Fibroblast of skin of right quadriceps (primary cell): ENCODE measurements at places on chromosomes 1 and 21.

DNA sequence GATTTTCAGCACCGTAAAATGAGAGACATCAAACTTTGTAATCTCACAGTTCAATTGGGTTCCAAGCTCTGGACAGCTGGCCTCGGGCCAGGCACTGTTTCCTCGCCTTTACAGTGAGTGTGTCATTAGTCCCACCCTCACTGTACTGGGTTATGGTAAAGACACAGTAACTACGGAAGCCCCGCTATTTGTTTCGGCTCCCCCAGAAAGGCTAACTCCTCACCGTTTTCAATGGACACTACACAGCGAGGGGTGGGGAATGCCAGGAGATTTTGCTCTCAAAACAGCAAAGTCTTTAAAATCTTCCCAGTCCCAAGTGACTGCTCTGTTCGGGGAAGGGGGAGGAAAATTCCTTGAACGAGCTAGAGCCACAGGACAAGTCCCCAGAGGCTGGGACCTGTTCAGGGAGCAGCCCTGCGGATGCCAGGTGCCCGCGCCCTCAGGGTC lies 757 bp upstream of the SPSB1 start:
- peak; percentile 76 for DNase-seq

GRCh38 chr1:175320804-175321203 lies 128.2 kb upstream of the KIAA0040 start:
- no peak for DNase-seq

- peak; percentile 54 for DNase-seq
These were observed 356.3 kb upstream of the DPYD start for GRCh38 chr1:98277118-98277517.

- peak; percentile 40 for DNase-seq
These were observed 19.8 kb upstream of the THRAP3 start for GRCh38 chr1:36204347-36204909.

DNA sequence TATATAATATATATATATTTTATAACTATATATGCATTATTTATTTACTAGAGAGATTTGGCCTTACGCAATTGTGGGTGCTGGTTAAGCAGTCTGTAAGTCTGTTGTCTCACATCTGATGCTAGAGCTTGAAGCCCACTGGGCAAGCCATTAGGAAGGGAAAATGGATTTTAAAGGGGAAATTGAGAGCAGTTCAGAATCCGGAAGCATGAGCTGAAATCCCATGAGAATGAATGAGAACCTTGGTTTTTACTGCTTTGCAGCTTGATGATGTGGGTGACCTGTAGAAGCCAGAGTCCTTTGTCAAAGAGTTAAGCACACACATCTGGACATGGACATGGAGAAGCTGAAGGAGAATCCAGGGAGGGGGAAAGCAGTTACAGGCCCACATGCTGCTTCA lies 220.8 kb upstream of the DAB1 start:
- DNase-seq: no peak

DNA sequence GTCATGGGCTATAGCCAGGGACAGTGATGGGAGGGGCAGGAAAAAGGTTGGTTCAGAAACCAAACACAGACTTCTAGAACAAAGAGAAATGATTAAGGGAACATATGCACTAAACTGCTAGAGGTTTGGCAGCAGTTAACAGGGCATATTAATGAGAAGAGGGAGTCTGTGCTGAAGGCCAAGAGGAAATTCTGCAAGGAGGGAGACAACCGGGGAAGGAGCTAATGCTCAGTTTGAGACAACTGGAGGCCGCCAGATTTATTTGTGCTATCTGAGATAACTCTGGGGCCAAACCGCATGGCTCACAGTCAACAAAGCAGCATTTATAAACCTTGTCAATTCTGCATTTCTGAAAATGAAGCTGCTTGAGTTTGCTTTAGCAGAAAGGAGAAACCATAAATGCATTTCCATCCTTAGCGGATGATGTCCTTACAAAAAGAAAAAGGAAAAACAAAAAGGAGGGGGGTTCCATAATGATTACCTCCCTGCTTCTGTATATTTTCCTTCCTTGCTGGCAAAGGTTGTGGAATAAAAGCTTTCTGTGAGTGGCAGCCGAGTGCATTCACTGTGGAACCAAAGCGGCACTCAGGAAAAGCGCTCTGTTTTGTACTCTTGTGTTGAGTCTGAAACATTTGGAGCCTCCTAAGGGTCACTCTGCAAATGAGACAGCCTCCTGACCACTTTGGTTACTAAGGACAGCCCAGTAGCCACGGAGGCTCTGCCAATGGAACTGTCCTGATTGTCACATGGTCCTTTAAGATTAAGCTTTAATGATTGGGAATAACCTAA lies 70.3 kb downstream of the SIM2 start:
- peak; percentile 34 for DNase-seq

DNA sequence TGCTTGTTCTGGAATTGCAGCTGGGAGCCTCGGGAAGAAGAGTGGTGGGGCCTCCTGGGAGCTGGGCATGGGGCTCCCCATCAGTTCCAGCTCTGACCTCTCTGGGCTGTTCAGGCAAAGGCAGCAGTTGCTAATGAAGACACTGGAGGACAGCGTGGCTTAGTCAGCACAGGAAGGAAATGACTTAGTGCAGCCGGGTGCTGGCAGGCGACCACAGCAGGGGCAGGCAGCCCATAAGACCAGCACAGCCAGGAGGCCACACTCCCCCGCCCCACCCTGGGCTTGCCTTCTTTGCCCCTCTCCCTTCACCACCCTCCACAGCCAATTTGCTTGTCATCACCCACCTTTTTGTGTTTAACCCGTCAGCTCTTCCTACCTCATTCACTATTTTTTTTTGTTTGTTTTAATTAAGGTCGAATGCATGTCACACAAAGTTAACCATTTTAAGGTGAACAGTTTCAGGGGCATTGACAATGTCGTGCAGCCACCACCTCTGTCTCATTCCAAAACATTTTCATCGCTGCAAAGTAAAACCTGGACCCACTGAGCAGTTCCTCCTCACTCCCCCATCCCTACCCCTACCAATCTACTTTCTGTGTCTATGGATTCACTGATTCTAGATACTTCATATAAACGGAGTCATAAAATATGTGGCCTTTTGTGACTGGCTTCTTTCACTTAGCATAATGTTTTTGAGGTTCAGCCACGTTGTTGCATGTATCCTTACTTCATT lies 10.9 kb downstream of the OLIG2 start:
- peak; percentile 53 for DNase-seq

GRCh38 chr1:54199151-54199764 lies 572 bp downstream of the CYB5RL start:
- no peak for DNase-seq

DNA sequence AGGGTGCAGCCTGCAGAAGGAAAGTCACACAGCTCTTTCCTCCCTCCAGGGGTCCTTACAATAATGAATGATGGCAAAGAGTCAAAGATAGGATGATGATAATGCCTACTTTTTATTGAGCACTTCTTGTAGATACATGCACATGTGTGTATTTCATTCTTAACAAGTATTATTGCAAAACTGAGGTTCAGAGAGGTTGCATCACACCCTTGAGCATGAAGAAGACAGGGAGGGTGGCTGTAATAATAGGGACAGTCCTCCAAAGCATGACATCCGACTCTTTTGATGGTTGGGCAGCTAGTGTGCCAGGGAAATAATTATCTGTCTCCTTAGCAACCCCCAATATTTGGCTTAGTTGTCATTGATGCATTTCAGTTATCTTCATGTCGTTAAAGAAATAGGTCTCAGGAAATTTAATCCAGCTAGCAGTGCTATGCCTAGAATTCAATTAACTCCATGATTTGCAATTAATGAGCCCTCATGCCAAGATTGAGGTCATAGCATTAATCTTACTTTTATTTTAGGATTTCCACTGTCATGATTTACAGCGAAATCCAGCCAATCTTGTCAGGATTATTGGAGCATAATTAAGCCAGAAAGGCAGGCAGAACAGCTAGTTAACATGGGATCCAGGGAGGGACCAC lies 35.0 kb downstream of the DNAJC6 start:
- no peak for DNase-seq

DNA sequence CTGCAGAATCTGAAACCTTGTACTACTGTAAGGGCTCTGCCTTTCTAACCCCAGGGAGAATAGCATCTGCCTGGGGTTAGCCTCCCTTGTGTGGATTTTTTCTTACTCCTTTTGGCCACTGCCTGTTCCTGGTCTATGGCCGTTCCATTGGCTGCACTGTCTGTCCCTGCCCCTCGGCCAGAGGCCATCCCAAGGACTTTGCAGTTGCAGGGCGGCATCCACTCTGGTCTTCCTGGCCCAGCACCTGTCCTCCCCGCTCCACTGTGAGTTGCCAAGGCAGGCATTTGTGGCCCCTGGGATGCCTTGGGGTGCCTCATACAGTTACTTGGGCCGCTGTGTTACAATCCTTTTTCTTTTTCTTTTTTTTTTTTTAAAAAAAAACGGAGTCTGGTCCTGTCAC lies 45.8 kb downstream of the PDE9A start:
- DNase-seq: no peak

GRCh38 chr1:72371259-72372035 lies 89.1 kb upstream of the NEGR1 start:
- no peak for DNase-seq

- peak; percentile 60 for DNase-seq
These were observed 24.8 kb upstream of the TMEM51 start for GRCh38 chr1:15128520-15129313.

- no peak for DNase-seq
These were observed 2.0 kb downstream of the EDARADD start for GRCh38 chr1:236395947-236396664.
